ENCODE measurements at places on chromosomes 5 and 9. TPM values are rescaled to one million over a fixed set of nuclear protein-coding genes. Genes with fewer than 3 reads are reported as not detected.

Gene PCDHGA6
- 0.52 TPM for total RNA-seq

Gene SEMA4D
- total RNA-seq = 33.5 TPM

Gene TAS2R1
- total RNA-seq = not detected

Gene GRM6
- total RNA-seq = not detected

Gene HDAC3
- 110 TPM for total RNA-seq

Gene CATSPER3
- total RNA-seq = 0.54 TPM

GRCh38 chr5:138352071-138352721 lies at the start of gene KDM3B:
Gene KDM3B (plus strand): TSS chr5:138352685. CDS start chr5:138352796, 111 bp downstream.
- peak; percentile 97 for DNase-seq

DNA sequence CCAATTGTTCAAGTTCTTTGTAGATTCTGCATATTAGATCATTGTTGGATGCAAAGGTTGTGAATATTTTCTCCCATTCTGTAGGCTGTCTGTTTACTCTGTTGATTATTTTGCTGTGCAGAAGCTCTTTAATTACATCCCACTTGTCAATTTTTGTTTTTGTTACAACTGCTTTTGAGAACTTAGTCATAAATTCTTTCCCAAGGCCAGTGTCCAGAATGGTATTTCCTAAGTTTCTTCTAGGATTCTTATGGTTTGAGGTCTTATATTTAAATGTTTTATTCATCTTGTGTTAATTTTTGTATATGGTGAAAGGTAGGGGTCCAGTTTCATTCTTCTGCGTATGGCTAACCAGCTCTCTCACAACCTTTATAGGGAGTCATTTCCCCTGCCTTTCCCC lies 116.5 kb downstream of the CPLANE1 start:
- DNase-seq = no peak

- peak; percentile 17 for DNase-seq
Observed at GRCh38 chr5:72518001-72518683, 10.9 kb upstream of the ZNF366 start.

- no peak for DNase-seq
Observed at GRCh38 chr9:138098908-138099791, 221.6 kb downstream of the CACNA1B start.

DNA sequence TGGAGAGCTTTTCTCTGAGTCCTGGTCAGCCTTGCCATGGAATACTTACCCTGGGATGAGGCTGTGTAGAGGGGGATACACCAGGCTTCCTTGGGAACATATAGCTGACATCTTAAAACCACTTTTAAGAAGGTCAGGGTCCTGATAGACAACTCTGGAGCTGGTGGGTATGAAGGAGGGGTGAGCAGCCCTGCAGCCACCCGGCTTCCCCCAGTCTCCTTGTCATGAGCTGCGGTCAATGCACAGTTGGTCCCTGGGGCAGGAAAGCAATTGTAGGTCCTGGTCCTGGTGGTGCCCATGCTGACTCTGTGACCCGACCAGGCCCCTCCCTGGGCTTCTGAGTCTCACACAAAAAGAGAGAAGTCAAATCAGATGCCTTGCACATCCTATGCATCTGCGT lies 63.6 kb downstream of the MRPL36 start:
- DNase-seq = no peak

DNA sequence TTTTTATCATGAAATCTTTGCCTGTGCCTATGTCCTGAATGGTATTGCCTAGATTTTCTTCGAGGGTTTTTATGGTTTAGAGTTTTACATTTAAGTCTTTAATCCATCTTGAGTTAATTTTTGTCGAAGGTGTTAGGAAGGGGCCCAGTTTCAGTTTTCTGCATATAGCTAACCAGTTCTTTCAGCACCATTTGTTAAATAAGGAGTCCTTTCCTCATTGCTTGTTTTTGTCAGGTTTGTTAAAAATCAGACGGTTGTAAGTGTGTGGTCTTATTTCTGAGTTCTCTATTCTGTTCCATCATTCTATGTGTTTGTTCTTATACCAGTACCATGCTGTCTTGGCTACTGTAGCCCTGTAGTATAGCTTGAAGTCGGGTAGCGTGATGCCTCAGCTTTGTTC lies 55.9 kb downstream of the YTHDC2 start:
- DNase-seq = no peak

GRCh38 chr5:62578540-62578939 lies at the start of gene LRRC70:
Gene LRRC70 (plus strand): TSS chr5:62578819. CDS start chr5:62579439, 620 bp downstream.
- no peak for DNase-seq

DNA sequence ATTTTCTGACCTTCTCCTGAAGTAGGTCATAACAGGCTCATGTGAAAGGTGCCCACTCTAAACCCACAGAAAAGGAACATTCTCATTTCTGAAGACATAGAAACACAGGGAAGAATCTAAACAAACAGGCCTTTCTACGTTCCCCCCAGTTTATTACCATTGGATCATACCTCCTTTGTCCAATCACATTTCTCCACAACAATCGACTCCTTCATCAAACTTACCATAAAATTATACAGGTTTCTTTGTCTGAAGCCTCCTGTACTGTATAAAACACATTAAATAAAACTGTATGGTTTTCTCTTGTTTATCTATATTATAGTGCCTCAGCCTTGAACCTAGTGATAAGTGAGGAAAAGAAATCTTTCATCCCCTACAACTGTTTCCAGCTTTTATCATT lies 340.7 kb downstream of the ENC1 start:
- DNase-seq = no peak

DNA sequence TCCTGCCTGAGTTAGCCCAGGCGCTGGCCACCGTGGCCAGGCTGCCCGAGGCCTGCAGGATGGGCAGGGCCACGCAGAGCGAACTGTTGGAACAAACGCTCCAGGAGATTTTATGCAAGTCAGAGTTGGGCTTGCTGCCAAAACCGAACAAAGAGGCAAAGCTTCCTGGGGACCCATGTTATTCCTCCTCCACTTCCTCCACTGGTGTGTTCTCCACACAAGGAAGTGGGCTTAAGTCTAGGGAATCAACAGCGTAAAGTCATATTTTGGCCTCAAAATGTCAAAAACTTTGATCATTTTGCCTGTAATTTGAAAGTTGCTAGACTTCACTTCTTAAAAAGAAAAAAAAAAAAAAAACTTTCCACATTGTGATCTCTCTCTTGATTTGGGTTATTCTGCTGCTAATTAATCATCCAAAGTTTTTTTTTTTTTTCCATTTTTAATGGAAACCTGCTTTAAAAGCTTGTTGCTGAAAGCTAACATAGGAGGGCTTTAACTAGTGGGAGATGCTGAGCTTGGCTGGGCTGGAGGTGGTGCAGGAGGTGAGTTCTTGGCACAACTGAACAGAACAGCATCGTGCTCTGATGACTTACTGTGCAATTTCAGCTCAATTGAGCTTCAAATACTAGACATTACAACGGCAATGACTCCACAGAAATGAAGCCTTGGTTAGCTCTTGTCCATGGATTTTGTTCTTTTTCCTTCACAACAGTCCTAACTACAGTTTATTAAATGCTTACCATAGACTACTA lies 73.0 kb downstream of the PTPDC1 start:
- DNase-seq = no peak

- DNase-seq = no peak
Observed at GRCh38 chr9:130658893-130659698, 5.3 kb upstream of the PRDM12 start.

Measured in neural crest cell (in vitro differentiated cells).